ENCODE measurements at places on chromosomes 1 and 21.

DNA sequence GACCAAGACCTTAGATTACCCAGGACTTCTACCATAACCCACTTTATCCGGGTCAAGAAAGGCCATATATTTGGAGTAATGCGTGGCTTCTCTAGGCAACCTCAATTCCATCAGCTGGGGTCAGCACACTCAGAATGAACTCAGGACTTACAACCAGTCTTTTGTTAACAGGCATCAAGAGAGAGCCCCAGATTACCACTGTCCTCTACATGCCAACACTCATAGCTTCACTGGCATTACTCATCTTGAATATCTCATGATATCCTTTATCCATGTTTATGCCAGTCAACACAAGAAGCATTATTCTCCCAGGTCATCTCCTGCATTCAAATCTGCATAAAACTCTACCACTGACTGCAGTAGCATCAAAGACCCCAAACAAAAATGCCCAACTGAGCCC is 6.6 kb upstream of the FCGR2A start:
- no peak for DNase-seq

- DNase-seq: no peak
Observed at GRCh38 chr1:103333141-103333540, 192.4 kb upstream of the RNPC3 start.

DNA sequence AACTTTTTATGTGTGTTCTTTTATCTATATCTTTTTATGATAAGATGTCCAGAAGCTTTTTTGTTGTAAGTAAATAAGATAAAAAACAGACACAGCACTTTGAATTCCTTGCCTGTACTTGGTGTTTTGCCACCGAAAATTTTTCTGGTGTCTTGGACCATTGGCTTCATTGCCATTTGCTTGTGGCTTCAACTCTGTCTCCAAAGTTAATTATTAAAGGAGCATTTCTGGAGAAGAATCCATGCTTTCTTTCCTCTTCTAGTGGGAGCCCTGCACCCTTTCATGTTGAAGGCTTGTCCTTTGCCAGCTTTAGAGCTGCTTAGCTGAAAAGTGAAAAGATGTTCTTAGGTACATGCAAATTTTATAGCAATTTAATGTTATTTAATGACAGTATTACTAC is 112.2 kb downstream of the DYRK1A start:
- no peak for DNase-seq

GRCh38 chr21:25171438-25171837 is 435.8 kb downstream of the MRPL39 start:
- DNase-seq: no peak

DNA sequence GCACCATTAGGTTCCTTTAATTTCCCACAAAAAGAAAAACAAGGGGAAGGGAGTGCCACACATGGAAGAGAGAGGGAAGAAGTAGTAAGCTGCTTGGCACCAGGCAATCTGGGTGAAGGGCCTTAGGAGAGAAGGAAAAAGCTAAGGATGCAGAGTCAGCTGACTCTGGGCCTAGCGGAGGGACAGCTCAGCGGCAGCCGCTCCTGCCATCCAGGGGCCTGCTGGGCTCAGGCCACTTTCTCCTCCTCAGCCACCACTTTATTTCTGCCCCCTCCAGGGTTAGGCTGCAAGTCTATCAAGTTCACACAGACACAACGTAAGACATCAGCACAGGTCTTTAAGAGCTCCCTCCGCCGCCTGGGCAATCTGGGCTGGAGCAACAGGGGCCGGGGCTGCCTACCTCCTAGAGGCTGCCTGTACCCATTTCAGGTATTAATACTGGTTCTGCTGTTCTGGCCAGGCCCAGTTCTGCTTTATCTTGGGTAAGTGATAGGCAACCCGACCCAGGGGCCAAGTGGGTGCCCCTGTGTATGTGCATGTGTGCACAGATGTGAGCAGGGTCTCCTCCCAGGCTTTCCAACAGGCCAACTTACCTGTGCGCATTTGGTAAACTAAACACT is 53.6 kb downstream of the SLC45A1 start:
- DNase-seq: no peak

DNA sequence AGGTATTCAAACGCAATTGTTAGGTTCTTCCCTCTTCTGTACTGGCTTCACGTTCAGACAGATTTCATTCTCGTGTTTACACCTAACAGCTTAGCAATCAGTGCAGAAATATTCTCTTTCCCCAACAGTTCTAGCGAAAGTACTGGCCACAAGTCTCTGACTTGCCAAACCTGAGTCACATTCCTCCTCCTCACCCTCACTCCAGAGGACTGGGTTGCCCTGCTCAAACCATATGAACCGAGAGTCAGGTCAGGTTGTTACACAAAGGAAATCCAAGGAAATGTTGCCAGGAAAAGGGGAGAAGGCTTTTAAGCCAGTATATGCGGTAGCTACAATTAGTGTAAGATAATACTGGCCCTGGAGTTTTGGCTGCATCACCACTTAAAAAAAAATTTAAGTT is 282.5 kb downstream of the RGS7 start:
- DNase-seq: no peak

DNA sequence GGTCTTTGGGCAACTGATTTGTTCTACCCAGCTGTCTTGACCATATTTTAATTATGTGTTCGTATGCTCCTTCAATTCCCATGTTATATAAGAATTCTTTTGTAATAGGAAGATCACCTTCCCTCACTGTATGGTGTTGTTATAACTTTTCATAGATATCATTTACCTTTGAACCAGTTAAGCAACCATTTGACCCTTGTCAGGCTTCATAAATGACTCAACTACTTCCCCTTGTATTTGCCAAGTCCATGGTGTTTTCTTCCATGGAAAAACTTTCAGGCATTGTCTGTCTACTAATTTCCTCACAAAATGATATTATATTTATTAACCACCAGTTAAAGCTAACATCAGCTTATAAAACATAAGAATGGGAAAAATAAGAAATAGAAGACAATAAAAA is 5.1 kb downstream of the BPNT1 start:
- DNase-seq: no peak

DNA sequence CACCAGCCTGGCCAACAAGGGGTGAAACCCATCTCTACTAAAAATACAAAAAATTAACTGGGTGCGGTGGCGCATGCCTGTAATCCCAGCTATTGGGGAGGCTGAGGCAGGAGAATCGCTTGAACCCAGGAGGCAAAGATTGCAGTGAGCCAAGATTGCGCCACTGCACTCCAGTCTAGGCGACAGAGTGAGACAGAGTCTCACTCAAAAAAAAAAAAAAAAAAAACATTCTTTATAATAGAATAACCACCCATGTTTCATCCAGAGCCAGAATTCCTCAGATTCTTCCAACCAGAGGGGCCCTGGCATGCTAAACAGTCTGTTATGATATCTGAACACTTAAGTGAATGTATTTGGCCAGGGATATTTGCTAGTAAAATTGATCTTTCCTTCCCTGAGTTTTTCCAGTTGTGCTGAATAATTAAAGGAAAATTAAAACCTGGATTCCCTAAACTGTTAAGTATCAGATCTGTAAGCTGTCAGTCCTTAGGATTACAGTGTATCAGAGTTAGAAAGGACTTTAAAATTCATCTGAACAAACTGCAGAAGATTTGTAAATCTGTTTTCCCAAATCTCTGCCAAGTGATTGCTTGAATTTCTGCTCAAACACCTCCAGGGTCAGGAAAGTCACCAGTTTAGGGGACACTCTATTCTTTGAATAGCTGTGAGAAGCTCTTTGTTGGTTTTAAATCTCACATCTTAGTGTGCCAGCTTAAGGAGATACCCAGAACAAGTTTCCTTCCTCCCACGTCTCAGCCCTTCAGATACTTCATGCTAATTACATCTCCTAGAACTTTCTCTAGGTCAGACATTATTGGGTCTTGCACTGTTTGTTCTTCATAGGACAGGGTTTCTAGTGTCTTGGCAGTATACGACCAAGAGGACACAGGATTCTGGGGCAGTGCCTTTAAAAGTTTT is 84.6 kb upstream of the BMP8A start:
- DNase-seq: no peak

GRCh38 chr1:93692026-93692425 is 10.4 kb upstream of the BCAR3 start:
- no peak for DNase-seq

- DNase-seq: no peak
Observed at GRCh38 chr21:36395353-36396111, 10.3 kb downstream of the CHAF1B start.

GRCh38 chr21:41598561-41599431 is 90.8 kb upstream of the TMPRSS2 start:
- DNase-seq: no peak

DNA sequence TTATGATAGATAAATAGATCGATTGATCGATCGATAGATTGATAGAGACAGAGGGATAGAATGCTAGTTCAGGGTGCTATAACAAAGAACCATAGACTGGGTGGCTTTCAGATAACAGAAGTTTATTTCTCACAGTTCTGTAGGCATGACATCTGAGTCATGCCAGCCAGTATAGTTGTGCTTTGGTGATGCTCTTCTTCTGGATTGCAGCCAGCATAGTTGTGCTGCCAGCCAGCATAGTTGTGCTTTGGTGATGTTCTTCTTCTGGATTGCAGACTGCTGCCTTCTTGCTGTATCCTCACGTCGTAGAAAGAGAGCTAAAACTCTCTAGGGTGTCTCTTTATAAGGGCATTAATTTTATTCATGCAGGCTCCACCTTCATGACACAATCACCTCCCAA is 860.8 kb downstream of the BRINP3 start:
- no peak for DNase-seq

DNA sequence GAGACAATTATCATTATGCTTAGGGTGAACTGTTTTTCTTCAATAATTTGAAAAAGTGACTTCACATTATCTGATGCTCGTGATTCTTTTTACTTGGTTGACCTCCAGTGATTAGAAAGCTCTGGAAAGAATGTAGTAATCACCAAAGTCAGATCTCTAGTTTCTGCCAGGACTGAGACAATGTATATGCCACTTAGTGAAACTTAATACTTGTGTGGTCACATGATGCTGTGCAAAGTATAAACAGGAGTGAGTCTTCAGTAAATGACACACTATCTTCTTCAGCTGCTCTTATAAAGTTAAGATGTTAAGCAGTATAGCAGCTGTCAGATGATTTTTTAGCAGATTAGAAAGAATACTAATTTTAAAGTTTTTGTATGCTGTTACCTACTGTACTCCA is 17.2 kb downstream of the VCAM1 start:
- no peak for DNase-seq
